ENCODE measurements at places on chromosomes 16 and 17.

DNA sequence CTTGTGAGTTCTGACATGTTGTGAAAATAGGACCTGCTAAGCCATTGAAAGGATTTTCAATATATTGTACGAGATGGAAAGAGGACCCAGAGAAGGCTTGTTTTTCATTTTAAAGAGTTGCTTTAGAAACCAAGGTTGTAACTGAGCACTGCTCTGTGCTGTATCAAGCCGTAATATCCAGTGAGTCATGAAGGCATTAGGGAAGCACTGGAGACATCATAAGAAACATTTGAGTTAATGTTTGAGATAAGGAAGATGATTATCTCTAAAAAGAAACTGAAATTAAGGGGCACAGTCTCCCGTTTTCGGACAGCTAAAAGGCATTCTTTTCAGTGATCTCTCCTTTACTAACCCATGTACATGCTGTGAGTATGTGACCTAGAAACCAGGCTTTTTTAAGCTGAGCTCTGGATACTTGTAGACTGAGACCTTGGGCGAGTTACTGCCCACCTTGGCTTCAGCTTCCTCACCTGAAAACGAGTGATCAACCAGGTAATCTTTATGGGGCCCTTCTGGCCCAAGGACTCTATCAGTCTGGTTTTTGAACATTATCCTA is 149.2 kb upstream of the TBX2 start:
- DNase-seq, result peak; percentile 19

- no peak for DNase-seq
Measured at GRCh38 chr17:74177018-74177450, 26.4 kb upstream of the RPL38 start.

DNA sequence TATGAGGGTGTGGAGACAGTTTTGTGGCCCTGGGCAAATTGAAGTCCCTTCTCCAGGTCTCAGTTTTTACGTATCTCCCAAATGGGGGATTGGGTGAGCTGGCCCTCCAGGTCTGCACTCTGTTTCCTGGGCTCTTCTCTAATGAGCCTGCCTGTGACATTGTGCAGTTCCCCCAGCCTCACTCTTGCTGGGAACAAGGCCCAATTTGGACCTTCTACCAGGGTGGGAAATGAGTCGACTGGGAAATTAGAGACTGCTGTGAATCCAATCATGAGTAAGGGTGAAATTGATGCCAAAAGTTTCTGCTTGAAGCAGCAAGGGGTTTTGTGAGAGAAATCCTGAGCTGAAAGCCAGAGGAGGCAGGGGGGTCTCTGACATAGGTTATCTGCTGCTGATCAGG is 71.5 kb upstream of the KSR1 start:
- no peak for DNase-seq

DNA sequence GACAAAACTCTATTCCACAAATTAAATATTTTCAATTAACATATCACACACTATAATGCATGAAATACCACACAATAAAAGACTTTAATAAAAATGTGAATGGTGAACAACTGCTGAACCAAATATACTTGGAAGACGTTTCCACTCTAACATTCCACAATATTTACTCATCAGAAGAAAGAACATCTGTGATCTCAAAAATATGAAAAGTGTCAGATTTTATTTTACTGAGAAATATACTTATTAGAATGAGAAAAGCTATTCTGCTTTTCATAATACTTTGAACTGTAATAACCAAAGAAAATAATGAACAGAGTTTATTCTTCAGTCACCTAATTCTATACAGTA is 181.8 kb upstream of the AXIN2 start:
- no peak for DNase-seq

GRCh38 chr16:28130099-28131088 is 66.9 kb upstream of the GSG1L start:
- DNase-seq, result no peak

GRCh38 chr16:56691885-56692284 is 9.6 kb downstream of the MT1X start:
- no peak for DNase-seq

DNA sequence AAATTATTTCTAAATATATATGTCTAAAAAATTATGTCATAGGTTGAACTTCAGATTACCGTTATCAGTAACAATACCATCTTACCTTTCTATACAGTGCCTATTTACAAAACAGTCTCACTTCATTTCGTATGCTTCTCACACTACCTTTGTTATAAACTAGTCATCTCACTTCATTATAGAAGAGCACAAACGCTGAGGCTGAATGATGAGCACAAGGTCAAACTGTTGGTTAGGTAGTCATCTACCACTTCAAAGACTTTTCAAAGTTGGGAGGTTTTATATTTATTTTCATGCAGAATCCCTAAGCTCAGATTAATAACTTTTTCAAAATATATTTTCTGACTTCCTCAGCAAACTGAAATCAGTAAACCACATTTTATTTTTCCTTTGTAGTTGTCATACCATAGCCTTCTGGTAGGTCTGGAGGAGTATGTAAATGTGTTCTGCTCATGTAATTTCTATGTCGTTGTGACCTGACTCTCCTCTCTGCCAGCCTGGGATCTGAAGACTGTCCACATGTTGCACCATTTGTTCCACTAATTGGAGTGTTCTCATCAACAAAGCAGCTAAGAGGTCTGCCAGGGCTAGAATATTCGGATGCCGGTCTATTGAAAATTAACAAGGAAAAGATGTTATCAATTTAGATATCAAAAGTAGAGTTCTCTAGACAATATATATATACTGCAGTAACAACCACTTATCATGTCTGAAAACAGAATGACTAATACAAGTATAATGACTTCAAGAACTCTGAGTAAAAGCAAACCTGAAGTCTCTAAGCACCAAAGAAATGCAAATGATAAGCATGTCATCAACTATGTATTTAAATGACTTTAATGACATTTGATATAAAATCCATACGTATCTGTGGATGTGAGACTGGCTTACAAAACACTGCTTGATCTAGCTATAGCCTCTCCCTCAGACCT is 73.9 kb downstream of the CEP95 start:
- DNase-seq, result no peak

GRCh38 chr17:75625813-75626486 is 7.3 kb upstream of the SMIM5 start:
- no peak for DNase-seq

GRCh38 chr16:825341-826061 is 25.0 kb upstream of the GNG13 start:
- DNase-seq, result no peak

DNA sequence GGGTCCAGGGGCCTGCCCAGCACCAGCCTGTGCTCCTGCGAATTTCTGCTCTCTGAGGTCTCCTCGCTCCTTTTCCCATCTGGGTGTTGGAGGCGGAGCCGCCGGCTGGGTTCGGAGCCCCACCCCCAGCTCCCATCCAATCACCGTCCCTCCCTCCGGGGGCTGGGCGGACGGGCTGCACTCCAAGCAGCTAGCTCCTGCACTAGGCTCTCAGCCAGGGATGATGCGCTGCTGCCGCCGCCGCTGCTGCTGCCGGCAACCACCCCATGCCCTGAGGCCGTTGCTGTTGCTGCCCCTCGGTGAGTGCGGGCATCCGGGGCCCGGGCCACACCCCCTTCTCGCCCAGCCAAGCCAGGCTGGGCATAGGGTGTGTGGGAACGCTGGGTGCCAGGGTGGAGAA is at the start of gene NRN1L:
Gene NRN1L (plus strand): TSS at position 202 of the 400 bp plus-strand sequence. CDS start 19 bp downstream, at position 221.
- DNase-seq, result no peak

DNA sequence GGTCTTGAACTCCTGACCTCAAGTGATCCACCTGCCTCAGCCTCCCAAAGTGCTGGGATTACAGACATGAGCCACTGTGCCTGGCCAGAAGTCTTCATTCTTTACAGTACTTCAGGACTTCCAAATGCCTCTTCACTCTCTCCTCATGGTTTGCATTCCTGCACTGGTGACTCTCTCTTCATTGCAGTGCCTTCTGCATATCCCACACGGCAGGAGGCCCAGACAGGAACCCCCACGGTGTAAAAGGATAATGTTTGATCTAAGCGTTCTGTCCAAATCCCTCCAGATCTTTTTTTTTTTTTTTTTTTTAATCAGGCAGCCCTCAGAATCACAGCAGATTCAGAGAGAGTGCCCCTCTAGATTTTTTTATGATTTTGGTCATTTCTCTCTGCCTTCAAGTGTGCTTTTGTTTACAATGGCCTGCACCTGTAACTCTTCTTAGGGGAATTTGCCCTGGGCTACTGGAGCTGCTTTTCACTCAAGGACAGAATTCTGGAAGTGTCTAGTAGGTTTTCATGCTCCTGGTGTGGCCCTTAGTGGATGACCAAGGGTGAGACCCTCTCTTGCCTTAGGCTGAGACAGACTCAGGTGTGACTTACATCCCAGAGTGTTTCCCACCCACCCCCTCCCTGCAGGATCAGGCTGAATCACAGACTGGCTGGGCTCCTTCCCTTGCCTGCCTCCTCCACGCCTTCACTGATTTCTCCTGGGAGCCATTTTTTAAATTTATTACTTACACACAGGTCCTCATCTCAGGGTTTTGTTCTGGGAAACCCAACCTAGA is 19.8 kb upstream of the NF1 start:
- no peak for DNase-seq

DNA sequence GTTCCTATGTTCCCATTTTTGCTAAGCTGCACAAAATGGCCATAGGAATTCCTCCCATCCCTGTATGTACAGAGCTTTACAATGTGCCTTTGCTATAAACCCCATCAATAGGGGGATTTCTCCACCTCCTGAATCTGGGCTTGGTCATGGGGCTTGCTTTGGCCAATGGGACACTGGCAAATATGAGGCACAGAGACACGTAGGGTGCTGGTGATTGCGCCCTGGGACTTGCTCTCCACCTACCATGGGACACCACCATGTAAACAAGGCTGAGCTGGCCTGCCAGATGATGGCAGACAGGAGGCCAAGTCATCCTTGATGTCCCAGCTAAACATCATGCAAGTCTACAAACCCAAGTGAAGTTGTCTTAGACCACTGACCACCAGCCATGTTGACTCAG is 15.3 kb upstream of the ALDH3A1 start:
- DNase-seq, result no peak

GRCh38 chr16:566475-567372 is at the start of gene NHLRC4:
Gene NHLRC4 (plus strand): TSS chr16:567005. CDS start chr16:568048, 1,043 bp downstream.
- DNase-seq, result peak; percentile 77

DNA sequence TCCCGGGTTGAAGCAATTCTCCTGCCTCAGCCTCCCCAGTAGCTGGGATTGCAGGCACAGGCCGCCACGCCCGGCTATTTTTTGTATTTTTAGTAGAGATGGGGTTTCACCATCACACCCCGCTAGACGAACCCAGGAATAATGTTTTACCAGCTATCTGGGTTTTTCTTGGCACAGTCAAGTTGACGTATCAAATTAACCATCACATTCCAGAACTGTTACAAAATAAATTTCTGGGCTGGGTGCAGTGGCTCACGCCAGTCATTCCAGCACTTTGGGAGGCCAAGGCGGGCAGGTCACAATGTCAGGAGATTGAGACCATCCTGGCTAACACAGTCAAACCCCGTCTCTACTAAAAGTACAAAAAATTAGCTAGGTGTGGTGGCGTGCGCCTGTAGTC is 501.2 kb downstream of the SHISA9 start:
- no peak for DNase-seq

GRCh38 chr16:89798832-89799370 is 17.5 kb downstream of the FANCA start:
- DNase-seq, result no peak

GRCh38 chr17:49063652-49064051 is 66.5 kb downstream of the IGF2BP1 start:
- DNase-seq, result no peak

DNA sequence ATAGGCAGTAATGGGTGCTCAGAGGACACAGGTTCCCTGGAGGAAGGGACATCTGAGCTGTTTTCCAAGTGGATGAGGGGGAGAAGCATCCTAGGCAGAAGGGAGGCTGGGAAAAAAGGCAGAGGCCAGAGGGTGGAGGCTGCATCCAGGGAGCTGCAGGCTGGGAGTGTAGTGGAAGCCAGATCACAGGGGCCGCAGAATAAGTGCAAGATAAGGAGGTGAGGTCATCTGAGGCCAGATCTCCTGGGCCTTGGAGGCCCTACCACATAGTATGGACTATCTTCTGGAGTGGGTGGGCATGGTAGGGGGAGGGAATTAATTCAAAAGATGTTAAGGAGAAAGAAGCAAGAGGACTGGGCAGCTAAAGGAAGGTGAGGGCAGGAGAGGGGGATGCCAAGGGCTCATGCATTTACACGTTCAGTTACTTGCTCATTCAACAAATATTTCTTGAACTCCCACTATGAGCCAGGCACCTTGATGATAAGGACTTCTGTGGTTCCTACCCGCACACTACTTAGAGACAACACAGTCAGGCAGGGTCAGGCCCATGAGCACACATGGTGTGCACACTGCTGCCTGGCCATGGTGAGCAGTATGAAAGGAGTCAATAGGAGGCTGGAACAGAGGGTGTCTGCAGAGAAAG is 2.4 kb upstream of the RIPOR1 start:
- DNase-seq, result no peak

DNA sequence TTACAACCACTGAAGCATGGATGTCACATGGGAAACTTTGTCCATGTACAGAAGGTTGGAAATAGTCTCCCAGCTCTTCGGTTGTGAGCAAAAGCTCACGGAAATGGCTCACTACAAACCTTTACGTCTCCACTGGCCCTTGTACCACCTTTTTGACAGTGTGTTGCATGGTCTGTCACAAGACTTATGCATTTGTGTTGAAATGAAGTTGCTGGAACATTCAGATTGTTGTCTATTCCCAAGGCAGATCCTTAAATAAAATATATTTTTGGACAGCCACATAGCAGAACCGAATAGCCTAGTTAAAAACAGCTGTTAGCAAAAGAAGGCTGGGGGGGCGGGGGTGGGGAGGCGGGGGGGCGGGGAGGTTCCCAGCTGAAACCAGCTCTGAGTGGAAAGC is 39.2 kb downstream of the KNOP1 start:
- DNase-seq, result no peak

DNA sequence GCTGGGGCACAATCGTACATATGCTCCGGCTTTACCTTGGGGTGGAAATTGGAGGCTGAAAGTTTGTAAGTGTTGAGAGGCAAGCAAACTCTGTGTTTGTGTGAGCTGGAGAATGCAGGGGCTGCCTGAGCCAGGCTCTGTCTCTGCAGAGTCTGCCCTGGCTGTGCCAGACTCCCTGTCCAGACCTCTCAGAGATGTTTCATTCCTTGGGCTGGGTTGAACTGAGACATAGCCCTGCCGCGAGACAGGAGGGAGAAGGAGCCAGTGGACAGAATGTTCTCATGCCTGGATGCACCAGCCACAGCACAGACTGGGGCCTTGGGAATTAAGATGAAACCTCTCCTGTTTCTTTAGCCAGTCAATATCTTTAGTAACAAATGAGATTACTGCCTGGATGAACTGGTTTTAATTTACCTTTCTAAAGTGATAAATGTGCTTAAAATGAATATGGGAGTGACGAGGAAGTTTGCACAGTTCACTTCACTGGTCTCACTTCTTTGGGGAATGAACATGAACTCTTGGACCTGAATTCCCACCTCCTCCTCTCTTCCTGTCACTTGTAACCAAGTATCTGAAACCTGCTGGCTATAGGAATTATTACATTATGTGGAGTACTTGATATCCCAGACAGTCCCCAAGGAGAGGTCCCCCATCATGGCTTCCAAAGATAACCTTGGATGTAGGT is 40.1 kb downstream of the YPEL2 start:
- DNase-seq, result no peak

GRCh38 chr17:38561416-38562214 is 44.1 kb downstream of the SRCIN1 start:
- no peak for DNase-seq
